Colonic mucosa (tissue), 4 donors: ENCODE measurements at places on chromosomes 16 and 17. TPM values are rescaled to one million over a fixed set of nuclear protein-coding genes. Genes with fewer than 3 reads are reported as not detected.

DNA sequence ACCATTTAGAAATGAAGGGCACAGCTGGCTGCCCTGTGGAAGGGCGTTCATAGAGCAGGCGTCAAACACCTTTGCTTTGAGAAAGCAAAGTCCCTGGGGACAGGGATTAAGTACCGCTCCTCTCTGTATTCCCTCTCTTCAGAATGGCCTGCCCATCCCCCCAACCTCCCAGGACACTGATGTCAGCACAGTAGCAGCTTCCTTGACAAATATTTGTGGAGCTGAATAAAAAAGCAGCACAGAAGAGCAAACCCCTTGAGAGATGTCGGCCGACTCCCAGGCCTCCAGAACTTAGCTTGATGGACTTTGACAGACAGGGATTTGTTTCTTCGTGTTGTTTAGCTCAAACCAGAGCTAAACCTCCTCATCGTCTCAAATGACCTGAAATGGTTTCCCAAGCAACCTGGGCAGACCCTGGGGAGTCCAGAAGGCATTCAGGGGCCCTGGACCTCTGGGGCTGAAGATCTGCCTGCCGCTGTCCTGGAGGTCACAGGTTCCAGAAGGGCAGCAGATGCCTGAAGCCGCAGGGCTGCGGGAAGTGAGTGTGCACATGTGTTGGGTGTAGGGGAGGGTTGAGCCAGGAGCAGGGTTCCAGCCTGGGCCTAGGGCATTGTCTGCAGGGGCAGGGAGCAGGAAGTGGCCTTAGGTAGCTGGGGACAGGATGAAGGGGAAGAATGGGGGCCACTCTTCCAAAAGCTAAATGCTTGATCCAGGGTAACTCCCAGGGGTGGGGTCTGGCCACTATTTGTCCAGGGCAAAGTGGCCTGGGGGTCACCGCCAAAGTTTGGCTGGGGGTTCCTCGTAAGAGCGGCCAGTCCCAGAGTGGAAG lies 42.3 kb upstream of the NKD1 start:
- DNase-seq = no peak

GRCh38 chr17:29124925-29125273 lies 55.3 kb downstream of the MYO18A start:
- DNase-seq = peak; percentile 86

DNA sequence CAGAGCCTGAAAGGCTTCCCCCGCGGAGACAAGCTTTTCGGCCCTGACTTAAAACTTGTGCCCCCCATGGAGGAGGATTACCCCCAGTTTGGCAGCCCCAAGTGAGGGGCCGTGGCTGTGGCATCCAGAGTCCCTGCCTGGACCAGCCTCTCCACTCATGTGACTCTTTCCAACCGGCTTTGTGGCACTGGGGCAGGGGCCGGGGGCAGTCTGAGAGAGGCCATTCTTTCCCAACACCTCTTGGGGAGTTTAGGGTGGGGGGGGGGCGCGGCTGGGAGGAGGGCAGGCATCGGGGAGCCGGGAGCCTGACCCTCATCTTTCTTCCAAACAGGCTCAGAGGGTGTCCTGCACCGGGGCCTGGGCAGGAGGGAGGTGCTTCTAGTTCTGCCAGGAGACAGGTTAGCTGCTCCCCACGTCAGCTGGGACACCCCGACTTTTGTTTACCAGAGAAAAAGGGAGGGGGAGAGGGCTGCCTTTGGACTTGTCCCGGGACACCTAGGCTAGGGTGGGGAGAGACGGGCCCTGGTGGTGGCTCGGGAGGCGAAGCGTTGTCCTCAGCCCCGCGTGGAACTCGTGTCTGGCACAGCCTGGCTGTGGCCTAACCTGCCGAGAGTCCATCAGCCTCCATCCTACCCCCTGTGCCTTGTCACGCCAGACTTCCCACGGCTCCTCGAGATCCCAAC lies 7.3 kb upstream of the SERPINF1 start:
- DNase-seq = no peak

GRCh38 chr17:65553646-65554552 lies 7.5 kb downstream of the AXIN2 start:
- peak; percentile 55 for DNase-seq

DNA sequence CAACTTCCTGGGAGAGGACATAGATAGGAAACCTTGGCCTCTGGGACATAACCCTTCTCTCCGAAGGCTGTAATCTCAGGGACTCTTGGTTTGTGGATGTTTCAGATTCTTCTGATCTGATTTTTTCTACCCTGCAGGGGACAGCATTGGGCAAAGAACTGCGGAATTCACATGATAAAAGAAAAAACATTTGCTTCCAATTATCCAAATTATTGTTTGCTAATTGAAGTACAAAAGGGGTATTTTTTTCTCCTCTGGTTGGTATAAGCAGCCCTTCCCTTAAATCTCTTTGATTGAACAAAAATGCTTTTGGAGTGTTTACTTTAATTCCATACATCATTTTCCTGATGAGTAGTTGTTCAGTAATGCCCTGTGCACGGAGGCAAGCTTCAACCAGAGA lies 251.7 kb upstream of the IRX3 start:
- DNase-seq = no peak

Gene SEC14L5
- 0.59 TPM for total RNA-seq

GRCh38 chr17:1724351-1724868 lies at the start of gene WDR81:
Gene WDR81 (plus strand): TSS chr17:1724704. CDS start chr17:1724960, 256 bp downstream.
- peak; percentile 93 for DNase-seq

GRCh38 chr16:21097151-21097550 lies 53.5 kb downstream of the DNAH3 start:
- no peak for DNase-seq

GRCh38 chr16:84299734-84300440 lies 5.2 kb downstream of the WFDC1 start:
- no peak for DNase-seq

Gene PDIA2
- 2.6 TPM for total RNA-seq

Gene ODAD4
- 0.19 TPM for total RNA-seq

GRCh38 chr17:8997994-8998628 lies 23.2 kb upstream of the NTN1 start:
- peak; percentile 64 for DNase-seq

Gene MPV17L
- total RNA-seq = 9.7 TPM

GRCh38 chr16:49443576-49443975 lies 70.0 kb downstream of the C16orf78 start:
- DNase-seq = no peak

Gene VTN
- 1.8 TPM for total RNA-seq

- no peak for DNase-seq
Observed at GRCh38 chr16:86087896-86088230, 188.9 kb downstream of the IRF8 start.

DNA sequence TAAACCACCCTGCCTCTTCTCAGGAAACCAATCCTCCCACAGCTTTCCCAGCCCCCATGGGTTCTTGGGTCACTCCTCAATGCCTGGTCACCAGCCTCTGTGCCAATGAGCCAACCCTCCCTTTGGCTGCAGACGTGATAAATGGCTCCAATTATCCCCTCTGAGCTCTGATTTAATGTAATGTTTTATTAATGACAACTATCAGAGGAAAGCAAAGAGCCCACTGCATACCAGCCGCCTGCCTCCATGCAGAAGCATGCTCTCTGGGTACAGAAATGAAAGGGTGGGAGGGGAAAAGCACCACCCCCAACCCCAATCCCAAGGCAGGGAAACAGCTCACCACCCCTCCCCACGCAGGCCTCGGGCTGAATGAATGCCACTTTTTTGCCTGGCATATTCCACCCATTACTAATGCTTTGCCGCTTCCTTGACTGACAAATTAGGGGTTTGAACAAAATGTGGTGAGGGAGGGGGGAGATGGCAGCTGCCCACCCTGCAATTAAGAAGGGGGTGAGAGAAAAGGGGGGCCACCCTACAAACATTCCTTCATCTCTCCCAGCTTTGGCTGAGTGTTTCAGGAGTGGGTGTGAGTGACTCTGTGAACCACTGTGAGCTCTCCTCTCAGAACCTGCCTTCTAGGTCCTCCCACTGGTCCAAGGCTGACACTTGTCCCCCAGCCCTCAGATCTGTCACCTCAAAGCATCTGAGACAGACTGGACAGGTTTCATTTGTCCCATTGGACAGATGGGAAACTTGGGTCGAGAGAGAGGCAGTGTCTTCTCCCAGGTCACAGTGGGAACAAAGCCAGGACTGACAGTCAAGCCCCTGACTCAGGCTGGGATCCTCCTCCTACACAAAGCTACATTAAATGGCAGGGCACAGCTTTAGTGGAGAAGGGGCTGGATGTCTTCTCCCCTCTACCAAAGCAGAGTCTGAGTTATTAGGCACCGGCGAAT lies 161.5 kb downstream of the TMEM132E start:
- DNase-seq = no peak

Gene MC1R
- 3.4 TPM for total RNA-seq

GRCh38 chr17:63760771-63761539 lies 12.4 kb downstream of the CCDC47 start:
- DNase-seq = no peak

- DNase-seq = no peak
Observed at GRCh38 chr16:79915761-79916160, 315.2 kb upstream of the MAF start.

DNA sequence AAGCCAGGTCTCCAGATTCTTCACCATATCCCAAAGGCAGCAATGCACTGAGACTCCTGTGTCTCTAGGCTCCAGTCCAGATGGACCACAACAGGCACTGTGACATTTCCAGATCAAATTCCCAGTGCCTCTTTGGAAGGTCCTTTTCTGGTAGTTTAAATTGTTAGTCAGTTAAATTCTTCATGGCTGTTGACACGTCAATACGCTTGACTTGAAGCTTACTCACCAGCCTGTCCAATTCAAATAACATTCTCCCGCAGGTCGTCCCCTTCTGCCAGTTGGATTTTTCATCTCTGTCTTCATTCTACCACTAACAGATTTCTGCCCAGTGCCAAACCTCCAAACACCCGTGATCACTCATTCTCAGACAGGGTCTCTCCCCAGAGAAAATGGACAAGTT lies 86.7 kb downstream of the SHISA9 start:
- no peak for DNase-seq

DNA sequence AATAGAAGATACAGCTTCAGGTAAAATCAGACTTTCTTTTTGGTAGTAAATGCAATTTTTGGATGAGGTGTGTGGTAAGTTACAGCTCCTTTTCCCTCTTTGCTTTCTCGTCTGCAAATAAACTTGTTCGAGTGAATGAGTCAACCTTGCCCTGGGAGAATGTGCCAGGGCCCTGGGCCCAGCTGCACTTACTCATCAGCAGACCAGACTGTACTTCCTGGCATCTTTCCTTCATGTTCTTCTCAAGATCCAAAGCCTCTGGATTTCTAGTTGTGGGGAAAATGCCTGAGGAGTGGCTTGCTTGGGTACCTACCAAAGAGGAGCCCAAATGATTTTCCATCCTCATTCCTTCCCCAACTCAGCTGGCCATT lies 5.4 kb upstream of the G6PC1 start:
- DNase-seq = peak; percentile 47

Gene CD79B
- total RNA-seq = 1.7 TPM

Gene OR1A2
- total RNA-seq = not detected

DNA sequence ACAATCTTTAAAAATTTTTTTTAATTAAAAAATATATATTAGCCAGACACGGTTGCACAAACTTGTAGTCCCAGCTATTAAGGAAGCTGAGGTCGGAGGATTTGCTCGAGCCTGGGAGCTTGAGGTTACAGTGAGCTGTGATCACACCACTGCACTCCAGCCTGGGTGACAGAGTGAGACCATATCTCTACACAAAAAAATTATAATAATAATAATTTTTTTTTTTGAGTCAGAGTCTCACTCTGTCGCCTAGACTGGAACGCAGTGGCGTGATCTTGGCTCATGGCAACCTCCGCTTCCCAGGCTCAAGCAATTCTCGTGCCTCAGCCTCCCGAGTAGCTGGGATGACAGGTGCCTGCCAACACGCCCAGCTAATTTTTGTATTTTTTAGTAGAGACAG lies 23.8 kb downstream of the LITAF start:
- no peak for DNase-seq
